Renal cortical epithelial cell (primary cell): ENCODE measurements at places on chromosomes 7 and 10. TPM values are rescaled to one million over a fixed set of nuclear protein-coding genes. Genes with fewer than 3 reads are reported as not detected.

C10orf67 gene
- total RNA-seq: 0.35 and 0.55 TPM in 2 replicates

PRF1 gene
- not detected in 2 replicates for total RNA-seq

TFPI2 gene
- 22.7 and 65.1 TPM in 2 replicates for total RNA-seq

SLC13A1 gene
- not detected in 2 replicates for total RNA-seq

OR9A2 gene
- not detected in 2 replicates for total RNA-seq

COBL gene
- 1.4 and 4.2 TPM in 2 replicates for total RNA-seq

AGBL3 gene
- total RNA-seq: 2.3 and 3.6 TPM in 2 replicates

TSPAN15 gene
- total RNA-seq: 56.6 and 63.0 TPM in 2 replicates

CCNY gene
- 59.3 and 66.3 TPM in 2 replicates for total RNA-seq

ATOH7 gene
- total RNA-seq: 0.05 TPM in 1 of 2 replicates, not detected in the other

CH25H gene
- total RNA-seq: 0.10 TPM in 1 of 2 replicates, not detected in the other

MALRD1 gene
- total RNA-seq: 0.35 TPM in 1 of 2 replicates, not detected in the other

HPSE2 gene
- not detected in 2 replicates for total RNA-seq
